ENCODE measurements at places on chromosomes 1 and 21. TPM values are rescaled to one million over a fixed set of nuclear protein-coding genes. Genes with fewer than 3 reads are reported as not detected.
A peak's percentile ranks its signal among the peaks of the same experiment; 100 is the strongest.

The CHIA gene
- total RNA-seq = not detected

DNA sequence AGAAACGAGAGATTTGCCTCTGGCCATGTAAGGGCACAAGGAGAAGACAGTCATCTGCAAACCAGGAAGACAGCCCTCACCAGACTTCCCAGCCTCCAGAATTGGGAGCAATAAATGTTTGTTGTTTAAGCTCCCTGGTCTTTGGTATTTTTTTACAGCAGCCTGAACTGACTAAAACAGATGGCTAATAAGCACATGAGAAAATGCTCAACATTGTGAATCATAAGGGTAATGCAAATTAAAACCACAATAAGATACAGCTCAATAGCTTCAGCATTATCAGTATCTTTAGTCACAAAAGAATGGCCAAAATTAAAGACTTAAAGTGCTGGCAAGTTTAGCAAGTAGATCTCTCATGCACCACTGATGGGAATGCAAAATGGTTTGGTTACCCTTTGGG, 11.7 kb downstream of the UBE2G2 start:
- no peak overlapping the region for H3K4me3 ChIP-seq
- H3K27me3 ChIP-seq = no peaks in the 10 kb centered on the region
- peaks cover 24% of the 10 kb centered on the region for H3K36me3 ChIP-seq

The ZYG11B gene
- total RNA-seq = 9.8 TPM

DNA sequence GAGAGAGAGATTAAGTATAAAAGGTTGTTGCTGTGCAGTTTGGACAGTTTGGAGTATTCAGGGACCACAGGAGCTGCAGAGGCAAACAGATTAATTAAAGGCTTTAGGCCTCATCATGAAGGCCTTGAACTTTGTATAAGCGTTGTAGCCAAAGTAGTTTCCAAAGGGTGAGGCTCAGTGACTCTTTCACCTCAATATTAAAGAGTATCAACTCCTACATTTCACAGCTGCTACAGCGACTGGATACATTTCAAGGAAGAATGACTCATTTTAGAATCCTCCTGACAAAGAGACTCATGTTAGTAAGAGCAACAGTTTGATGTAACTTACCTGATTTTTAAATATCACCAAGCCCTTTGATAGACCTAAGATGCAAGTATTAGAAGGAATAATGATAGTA, 355.5 kb downstream of the HLX start:
- no peaks in the 10 kb centered on the region for H3K4me1 ChIP-seq
- DNase-seq = no peak
- no peak overlapping the region for H3K4me3 ChIP-seq
- H3K27ac ChIP-seq = no peak overlapping the region
- no peaks in the 10 kb centered on the region for H3K27me3 ChIP-seq

GRCh38 chr1:196466166-196466565, 142.1 kb downstream of the KCNT2 start:
- no peaks in the 10 kb centered on the region for H3K36me3 ChIP-seq
- no peak for DNase-seq
- H3K4me3 ChIP-seq = no peak overlapping the region
- H3K4me1 ChIP-seq = no peaks in the 10 kb centered on the region
- H3K27me3 ChIP-seq = no peaks in the 10 kb centered on the region

DNA sequence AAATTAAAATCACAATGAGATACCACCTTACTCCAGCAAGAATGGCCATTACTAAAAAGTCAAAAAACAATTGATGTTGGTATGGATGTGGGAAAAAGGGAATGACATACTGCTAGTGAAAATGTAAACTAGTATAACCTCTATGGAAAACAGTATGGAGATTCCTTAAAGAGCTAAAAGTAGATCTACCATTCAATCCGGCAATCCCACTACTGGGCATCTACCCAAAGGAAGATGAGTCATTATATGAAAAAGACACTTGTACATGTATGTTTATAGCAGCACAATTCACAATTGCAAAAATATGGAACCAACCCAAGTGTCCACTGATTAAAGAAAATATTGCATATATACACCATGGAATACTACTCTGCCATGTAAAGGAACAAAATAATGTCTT, 37.2 kb downstream of the SUSD4 start:
- no peak overlapping the region for H3K27ac ChIP-seq
- H3K36me3 ChIP-seq = no peaks in the 10 kb centered on the region
- H3K4me1 ChIP-seq = peaks cover 3% of the 10 kb centered on the region
- no peak overlapping the region for H3K4me3 ChIP-seq

DNA sequence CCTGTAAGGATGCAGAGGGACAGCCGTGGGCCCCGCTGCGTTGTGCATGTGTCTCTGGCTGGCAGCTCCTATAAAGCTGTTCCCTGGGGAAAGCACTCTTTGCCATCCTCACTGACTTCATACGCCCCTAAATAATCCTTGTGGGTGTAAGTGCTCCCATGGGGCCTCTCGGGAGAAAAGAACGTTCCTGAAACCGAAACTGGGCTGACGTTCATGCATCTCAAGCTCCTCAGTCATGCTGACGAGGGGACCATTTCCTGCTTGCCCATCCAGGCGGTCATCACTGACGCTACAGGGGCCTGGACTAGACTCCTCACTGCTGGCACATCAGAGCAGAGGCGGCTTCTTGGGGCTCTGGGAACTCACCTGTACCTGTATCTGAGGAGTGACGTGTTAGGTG, 73.1 kb upstream of the USP24 start:
- DNase-seq = no peak
- no peak overlapping the region for H3K4me3 ChIP-seq
- H3K27me3 ChIP-seq = peaks cover 2% of the 10 kb centered on the region

The TRPM2 gene
- 21.2 TPM for total RNA-seq

DNA sequence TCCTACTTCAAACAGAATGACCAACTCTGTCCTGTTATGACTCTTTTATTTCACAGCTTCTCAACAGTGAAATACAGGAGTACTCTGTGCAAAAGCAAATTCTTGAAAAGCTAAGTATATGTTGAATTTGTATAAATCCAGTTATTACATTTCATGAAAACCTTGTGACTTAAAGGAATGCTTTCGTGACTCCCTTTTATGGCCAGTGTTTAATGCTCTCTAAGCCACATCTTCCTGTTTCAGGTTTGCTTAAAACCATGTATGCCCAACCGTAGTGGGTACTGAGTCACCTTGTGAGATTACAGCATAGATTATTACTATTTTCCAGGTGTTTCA, 40.2 kb upstream of the KIF1B start:
- H3K4me3 ChIP-seq = peak overlapping the region; percentile 42
- DNase-seq = peak; percentile 65
- peaks cover 61% of the 10 kb centered on the region for H3K36me3 ChIP-seq
- no peaks in the 10 kb centered on the region for H3K27me3 ChIP-seq
- H3K4me1 ChIP-seq = peaks cover 66% of the 10 kb centered on the region

The PAQR6 gene
- 5.0 TPM for total RNA-seq

DNA sequence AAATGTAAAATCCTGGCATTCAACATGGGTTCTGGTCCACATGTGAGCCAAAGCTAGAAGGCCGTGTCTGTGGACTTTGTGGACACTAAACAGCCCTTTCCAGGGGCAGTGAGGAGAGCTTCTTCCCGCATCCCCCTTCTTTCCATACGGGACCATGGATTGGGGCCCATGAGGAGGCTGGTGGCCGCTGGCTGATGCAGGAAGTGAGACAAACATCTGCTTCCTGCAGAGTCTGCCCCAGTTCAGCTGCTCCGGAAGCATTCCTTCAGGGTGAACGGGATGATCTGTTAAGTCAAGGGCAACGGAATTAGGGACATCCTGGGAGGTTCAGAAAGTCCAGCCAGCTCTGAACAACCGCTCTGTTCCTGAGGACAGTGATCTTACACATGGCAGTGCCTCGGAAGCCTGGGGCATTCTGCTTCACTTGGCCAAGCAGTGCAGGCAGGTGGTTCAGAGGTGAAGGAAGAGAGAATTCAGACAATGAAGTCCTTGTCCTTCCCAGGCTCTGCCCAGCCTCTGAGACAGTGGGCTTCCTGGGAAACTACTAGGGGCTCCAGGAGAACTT, 1.5 kb downstream of the CA6 start:
- DNase-seq = no peak
- H3K4me1 ChIP-seq = peaks cover 82% of the 10 kb centered on the region
- H3K27ac ChIP-seq = peak overlapping the region; percentile 97
- peaks cover 16% of the 10 kb centered on the region for H3K36me3 ChIP-seq
- H3K27me3 ChIP-seq = no peaks in the 10 kb centered on the region

- H3K4me3 ChIP-seq = no peak overlapping the region
- H3K27me3 ChIP-seq = no peaks in the 10 kb centered on the region
- H3K4me1 ChIP-seq = peaks cover 18% of the 10 kb centered on the region
- no peaks in the 10 kb centered on the region for H3K36me3 ChIP-seq
Observed at GRCh38 chr1:180196436-180197003, 33.5 kb upstream of the LHX4 start.

The VHLL gene
- total RNA-seq = not detected

GRCh38 chr21:41045534-41046268, 122.3 kb upstream of the BACE2 start:
- H3K4me1 ChIP-seq = no peaks in the 10 kb centered on the region
- H3K27ac ChIP-seq = no peak overlapping the region
- H3K4me3 ChIP-seq = no peak overlapping the region
- DNase-seq = no peak
- H3K27me3 ChIP-seq = no peaks in the 10 kb centered on the region

- peaks cover 23% of the 10 kb centered on the region for H3K27me3 ChIP-seq
- DNase-seq = no peak
- H3K4me3 ChIP-seq = no peak overlapping the region
- H3K4me1 ChIP-seq = no peaks in the 10 kb centered on the region
- no peaks in the 10 kb centered on the region for H3K36me3 ChIP-seq
Observed at GRCh38 chr1:157113631-157114030, 14.0 kb upstream of the ETV3L start.

Data from activated CD8-positive, alpha-beta memory T cell treated with anti-CD3 and anti-CD28 coated beads, Interleukin-2, amount 10 ng/mL, durations not matched to agents 7 days and 5 days (primary cell).